Ureter (tissue), 1 donor: ENCODE measurements at places on chromosomes 13 and 19.

GRCh38 chr13:48630773-48631172 is 23.0 kb upstream of the CYSLTR2 start:
- no peak for DNase-seq

DNA sequence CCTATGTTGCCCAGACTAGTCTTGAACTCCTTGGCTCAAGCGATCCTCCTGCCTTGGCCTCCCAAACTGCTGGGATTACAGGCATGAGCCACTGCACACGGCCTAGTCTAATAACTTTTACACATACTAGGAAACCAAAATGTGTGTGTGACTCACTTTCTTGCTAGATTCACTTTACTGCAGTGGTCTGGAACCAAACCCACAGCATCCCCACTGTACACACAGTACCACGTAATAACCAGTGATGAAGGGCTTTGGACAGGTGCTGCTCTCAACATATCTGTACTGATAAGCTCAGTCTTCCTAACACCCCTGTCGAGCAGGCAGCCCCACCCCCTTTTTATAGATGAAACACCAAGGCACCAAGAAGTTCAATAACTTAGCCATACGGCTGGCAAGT is 5.1 kb downstream of the DNMT1 start:
- no peak for DNase-seq

DNA sequence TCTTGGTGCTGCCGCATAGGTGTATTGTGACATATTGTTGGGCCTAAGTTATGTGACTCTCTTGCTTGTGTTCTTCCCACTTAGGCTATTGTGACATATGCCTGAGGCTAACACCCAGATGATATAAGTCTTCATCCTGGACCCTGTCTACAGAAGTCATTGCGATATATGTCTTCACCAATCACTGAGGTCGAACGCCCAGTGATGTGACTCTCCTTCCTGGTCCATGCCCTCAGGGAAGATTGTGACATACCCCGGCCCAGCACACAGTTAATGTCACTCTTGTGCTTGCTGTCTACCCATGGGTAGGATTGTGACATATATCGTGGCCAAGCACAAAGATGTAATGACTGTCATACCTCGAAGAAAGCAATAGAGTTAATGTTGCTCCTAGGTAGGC is 16.9 kb upstream of the ZNF730 start:
- no peak for DNase-seq

DNA sequence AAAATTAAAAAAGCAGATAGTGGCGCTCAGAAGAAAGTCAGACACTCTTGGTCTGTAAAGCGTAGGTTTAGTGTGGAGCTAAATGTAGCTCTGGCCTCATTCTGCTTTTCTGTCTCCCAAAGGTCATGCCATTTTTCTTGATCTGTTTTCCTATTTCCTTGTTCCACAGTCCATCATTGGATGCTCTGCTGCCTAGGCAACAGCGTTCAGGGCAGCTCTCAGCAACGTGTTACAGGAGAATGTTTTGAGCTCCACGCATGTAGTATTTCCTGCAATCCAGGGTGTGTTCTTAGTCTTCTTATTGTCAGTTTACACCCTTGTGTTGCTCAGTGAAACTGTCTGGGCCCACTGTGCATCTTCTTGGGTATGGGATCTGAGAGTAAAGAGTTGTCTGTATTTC is 46.0 kb upstream of the PCDH8 start:
- DNase-seq: no peak

GRCh38 chr13:101942535-101943157 is 459.2 kb downstream of the FGF14 start:
- DNase-seq: no peak

DNA sequence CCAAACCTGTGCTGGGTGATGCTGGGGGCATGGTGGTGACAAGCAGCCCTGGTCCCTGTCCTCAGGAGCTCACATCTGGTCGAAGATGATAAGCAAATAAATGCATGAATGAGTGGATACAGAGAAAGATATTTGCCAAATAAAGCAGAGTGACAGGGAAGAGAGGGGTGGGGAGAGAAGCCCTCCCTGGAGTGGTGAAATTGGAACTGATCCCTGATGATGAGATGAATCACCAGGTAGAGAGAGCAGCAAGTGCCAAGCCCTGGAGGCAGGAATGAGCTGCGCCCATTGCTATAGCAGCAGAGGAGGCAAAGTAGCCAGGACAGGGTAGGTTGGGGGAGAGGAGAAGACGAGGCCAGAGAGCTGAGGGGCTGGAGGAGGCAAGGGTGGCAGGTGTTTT is 13.7 kb downstream of the FXYD5 start:
- peak; percentile 23 for DNase-seq

DNA sequence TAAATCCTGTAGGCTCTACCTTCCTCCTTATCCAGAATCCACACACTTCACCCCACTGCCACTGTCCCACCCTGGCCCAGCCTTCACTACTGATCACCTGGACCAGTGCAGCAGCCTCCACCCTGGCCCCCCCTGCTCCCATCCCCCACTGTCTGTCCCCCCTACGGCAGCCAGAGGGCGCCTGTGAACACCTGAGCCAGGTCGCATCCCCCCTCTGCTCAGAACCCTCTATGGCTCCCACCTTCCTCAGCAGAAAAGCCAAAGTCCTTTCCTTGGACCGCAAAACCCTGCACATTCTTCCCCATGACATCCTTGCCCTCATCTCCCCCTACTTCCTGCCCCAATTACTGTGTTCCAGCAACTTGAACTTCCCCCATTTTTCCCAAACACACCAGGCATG is 20.6 kb downstream of the ELAVL3 start:
- DNase-seq: no peak

GRCh38 chr13:29892151-29892550 is 41.7 kb upstream of the UBL3 start:
- DNase-seq: no peak

- no peak for DNase-seq
These were observed 15.4 kb downstream of the GTPBP3 start for GRCh38 chr19:17352608-17353280.

GRCh38 chr13:60837806-60838205 is 440.8 kb downstream of the TDRD3 start:
- no peak for DNase-seq

GRCh38 chr13:81116461-81117282 is 775.7 kb upstream of the SPRY2 start:
- DNase-seq: no peak

GRCh38 chr19:46162731-46163130 is 14.7 kb downstream of the IGFL2 start:
- no peak for DNase-seq

DNA sequence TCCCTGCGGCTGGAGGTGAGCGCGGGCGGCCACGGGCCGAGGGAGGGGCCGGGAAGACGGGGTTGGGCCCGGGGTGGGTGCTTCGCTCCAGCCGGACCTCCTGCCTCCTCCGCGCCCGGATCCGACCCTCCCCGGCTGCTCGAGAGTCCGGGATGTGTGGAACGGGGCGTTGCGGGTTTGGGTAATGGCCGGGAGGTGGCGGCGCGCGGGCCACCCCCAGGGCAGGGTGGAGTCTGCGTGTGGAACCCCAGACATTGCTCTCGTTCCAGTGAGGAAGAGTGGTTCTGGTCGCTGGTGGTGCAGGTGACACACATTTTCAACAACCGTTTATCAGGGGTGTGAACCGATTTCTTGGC is 38.8 kb downstream of the ARHGEF7 start:
- DNase-seq: no peak

DNA sequence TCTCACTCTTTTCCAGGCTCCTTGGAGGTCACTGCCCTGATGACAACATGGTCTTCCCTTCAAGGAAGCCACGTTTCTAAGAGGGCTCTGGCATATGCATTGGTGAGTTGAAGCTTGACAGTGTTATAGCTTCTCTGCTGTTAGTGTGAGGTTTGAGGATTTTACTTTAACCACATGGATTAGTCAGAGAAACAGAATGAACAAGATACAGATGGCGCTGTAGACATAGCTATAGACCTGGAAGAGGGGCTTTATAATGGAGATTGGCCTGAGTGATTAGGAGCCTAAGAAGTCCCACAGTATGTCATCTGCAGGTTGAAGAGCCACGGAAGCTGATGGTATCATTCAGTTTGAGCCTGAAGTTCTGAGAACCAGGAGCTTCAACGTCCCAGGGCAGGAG is 18.4 kb upstream of the URI1 start:
- no peak for DNase-seq

DNA sequence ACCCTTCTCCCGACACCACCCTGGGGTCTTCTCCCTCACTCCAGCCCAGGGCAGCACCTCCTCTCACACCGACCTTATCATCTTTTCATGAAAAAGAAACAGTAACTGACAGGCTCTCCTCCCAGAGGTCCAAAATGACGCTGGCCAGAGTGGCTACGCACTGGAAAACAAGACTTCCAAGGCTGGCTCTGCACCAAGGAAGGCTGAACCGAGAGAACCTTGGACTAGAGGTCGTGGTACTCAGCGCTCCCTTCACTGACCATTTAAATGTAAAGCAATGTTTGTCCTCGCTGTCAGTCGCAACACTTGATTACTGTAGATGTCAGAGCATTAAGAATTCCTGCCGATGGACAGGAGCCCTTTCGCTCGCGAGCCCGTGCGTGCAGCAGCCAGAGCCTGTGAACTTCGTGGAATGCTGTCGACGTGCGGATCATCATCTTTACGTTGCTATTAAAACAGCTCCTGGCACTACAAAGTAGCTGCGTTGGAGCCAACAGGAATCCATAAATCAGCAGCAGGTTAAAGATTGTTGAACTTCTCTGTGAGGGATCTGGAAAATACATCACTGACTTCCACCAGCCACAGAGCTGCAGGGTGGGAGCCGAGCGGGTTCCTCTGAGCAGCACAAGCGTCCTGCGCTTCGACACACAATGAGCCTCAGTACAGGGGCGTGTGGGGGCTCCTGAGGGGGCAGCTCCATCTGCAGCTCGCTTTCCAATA is 125.5 kb upstream of the MCF2L start:
- no peak for DNase-seq

GRCh38 chr13:64527561-64527960 is 2702.6 kb downstream of the PCDH9 start:
- no peak for DNase-seq

- DNase-seq: no peak
These were observed 59.3 kb downstream of the PEPD start for GRCh38 chr19:33462112-33462791.

DNA sequence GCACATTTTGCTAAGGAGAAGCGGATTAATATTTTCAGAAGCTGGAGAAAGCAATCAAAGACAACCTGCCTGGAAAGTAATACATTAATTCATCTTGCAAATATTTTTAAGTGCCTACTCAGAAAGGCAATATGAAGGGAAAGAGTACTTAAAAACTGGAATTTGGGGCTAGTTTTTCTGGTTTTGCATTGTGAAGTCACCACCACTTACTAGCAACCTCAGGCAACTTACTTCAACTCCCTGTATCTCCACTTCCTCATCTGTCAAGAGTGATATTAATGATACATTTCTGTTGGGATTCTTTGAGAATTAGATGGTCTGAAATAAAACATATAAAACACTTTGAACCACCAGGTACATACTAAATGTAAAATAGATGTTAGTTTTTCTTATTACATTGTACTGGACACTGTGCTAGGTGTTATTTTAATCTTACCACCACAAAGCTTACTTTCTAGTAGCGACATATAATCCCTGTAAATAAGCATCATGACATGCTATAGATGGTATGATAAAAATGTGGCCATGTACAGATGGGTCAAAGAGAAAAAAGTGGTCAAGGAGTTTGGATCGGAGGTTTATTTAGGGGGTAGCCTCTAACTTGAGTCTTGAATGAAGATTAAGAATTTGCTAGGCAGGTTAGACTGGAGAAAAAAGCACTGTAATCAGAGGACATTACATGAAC is 101.2 kb downstream of the SPRY2 start:
- DNase-seq: no peak
